ENCODE measurements at places on chromosomes 7 and 10. TPM values are rescaled to one million over a fixed set of nuclear protein-coding genes. Genes with fewer than 3 reads are reported as not detected.
A peak's percentile ranks its signal among the peaks of the same experiment; 100 is the strongest.

The MBL2 gene
- not detected for total RNA-seq

The HOXA9 gene
- 8.7 TPM for total RNA-seq

The RBM28 gene
- total RNA-seq = 24.1 TPM

The CPVL gene
- 0.06 TPM for total RNA-seq

The FOXK1 gene
- 20.5 TPM for total RNA-seq

The GUSB gene
- 45.4 TPM for total RNA-seq

The GPRIN2 gene
- not detected for total RNA-seq

The AKR1C8 gene
- not detected for total RNA-seq

- no peak for DNase-seq
Measured at GRCh38 chr7:132697003-132697402, 120.7 kb upstream of the PLXNA4 start.

GRCh38 chr10:124430077-124430476 lies 11.4 kb upstream of the OAT start:
- DNase-seq = no peak

- DNase-seq = peak; percentile 46
Measured at GRCh38 chr7:151271699-151272355, 23.3 kb upstream of the SMARCD3 start.

DNA sequence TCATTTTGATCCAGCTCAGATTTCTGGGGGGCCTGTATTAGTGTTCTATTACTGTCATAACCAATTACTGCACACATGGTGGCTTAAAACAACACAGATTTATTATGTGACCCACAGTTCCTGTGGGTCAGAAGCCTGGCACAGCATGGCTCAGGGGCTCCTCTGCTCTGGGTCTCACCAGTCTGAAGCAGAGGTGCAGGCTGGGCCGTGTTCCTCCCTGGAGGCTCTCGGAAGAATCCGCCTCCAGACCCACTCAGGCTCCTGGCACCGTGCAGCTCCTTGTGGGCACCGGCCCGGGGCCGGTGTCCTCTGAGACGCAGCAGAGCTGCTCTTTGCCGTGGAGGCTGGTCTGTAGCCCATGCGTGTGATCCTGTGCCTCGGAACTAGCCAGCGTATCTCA lies 61.5 kb downstream of the RAMP3 start:
- DNase-seq = no peak

DNA sequence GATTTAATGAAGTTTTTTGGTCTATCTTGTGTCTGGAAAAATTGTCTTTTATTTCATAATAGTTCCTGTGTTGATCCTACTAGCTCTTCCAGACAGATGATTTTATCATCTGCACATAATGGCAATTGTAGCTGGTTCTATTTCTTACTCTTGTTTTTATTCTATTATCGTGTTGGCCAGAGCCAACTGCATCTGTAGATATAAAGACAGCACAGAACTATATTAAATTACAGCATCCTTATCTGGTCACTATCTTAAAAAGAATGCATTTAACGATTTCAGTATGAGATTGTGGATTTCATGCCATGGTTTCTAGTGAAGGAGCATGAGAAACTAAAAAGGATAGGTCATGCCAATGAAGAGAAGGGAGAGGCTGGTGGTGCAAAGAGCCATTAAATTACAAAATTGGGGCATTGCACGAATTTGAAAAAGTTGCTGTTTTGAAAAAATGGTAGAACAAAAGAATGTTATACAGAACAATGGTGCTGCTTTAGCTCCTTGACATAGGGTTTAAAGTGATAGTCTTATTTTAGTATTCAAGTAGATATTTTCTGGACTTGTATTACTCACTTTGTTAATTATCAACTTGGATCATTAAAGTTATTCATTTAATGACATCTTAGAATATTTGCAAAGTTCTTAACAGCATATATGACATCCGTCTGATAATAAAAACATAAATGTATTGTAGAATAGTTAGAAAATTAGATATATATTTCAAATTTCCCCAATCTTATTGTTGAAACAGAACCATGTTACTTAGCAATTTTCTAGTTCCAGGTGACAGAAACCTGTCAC lies 1250.3 kb downstream of the REEP3 start:
- DNase-seq = no peak

DNA sequence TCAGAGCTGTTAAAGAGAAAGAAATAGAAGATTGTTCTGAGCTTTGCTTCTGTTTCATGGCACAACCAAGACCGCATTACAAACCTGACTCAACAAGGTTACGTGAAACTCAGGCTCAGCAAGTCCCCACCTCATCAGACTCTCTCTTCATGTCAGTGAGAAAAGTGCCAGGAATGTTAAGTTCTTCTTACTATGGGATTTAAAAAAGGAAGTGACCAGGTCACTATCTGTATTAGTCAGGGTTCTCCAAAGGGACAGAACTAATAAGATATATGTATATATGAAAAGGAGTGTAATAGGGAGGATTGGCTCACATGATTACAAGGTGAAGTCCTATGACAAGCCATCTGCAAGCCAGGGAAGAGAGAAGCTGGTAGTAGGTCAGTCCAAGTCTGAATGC lies 25.4 kb upstream of the PAPSS2 start:
- DNase-seq = no peak

GRCh38 chr7:111878785-111879184 lies 316.5 kb upstream of the IMMP2L start:
- no peak for DNase-seq

- peak; percentile 82 for DNase-seq
Measured at GRCh38 chr10:4242561-4243035, 457.6 kb upstream of the KLF6 start.

DNA sequence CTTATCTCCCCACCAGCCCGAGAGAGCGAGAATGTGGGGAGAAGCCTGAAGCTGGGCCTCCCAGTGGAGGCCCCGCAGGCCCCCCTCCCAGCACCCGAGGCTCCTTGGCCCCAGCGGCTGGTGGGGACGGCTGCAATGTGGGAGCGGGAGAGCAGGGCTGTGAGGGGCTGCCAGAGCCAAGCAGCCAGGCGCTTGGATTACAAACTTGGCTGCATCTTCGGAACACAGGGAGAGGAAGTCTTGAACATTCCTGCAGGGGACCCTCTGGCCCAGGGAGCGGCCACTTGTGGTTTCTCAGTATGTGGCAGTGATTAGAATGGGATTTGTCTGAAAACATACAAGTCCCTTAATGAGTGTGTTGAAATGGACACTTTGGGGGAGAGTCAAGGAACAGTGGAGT lies 23.2 kb downstream of the ELN start:
- DNase-seq = no peak

DNA sequence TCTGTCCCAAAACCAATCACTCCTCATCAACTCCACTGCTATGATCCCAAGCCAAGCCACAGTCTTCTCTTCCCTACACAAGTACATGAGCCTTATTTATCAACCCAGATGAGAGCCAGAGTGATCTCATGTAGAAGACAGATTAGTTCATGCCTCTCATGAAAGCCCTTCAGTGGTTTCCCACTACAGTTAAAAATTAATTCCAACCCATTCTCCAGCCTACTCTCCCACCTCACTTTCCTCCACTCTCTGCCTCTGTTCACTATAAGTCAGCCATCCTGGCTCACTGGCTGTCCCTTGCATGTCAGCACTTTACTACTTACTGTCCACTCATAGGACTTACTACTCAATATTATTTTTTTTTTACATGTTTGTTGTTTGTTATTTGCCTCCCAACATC lies 67.3 kb downstream of the CACUL1 start:
- DNase-seq = no peak

GRCh38 chr10:17866346-17866745 lies 57.2 kb downstream of the MRC1 start:
- no peak for DNase-seq

- no peak for DNase-seq
Measured at GRCh38 chr7:137434946-137435345, 91.4 kb upstream of the PTN start.

GRCh38 chr10:113187063-113187777 lies 237.2 kb downstream of the TCF7L2 start:
- no peak for DNase-seq

- DNase-seq = peak; percentile 26
Measured at GRCh38 chr7:140342727-140343514, 55.4 kb downstream of the SLC37A3 start.

DNA sequence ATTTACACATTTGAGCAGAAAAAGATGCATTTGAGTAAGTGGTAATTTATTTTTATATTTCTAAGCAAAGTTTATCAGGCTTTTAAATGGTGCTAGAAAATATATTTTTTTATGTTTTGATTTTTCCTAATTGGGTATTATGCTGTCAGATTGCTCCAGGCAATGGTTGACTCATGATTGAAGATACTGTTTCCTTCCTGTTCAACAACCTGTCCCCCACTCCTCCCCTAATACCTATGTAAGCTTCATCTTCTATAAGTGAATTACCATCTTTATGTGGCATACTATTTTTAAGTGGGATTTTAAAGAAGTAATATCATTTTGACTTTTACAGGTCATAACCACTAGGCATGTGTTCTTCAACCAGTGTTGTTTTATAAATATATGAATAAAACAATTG lies 21.4 kb downstream of the TSPAN13 start:
- DNase-seq = no peak

DNA sequence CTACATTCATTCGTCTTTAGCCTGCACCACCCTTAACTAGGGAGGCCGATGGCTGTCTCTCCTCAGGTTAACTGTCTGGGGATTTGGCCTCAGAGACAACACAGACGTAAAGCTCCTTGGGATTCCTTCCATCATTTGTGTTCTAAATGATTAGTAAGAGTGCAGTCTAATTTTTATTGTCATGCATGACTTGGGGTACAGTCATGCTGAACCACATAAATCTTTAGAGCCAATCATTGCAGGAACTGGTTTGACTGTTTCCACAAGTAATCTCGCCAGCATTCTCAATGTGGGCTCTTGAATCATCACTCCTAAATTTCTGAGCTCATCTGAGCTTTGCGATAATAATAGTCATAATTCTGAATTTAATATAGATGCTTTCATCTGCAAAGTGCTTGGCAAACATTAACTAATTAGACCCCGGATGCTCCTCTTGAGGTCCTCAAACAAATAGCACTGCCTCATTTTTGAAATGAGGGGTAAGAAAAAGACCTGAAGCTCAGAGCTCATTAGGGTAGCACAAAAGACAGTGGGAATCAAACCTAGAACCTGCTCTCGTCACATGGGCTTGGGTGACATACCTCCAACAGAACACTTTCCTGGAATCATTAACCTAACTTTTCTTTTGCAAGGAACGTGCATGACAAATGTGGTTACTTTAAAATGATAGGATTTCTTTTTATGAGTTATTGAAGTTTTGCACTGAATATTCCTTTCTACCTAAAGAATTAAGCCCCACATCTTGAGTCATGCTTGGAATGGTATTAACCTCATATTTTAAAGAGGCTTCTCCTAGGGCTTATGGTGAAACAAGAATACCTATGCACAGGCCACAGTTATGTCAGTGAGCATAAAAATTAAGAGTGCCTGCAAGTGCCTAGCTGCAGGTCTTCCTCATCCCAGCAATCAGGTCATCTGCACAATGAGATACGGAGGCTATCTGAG lies 118.9 kb upstream of the NRP1 start:
- peak; percentile 75 for DNase-seq

DNA sequence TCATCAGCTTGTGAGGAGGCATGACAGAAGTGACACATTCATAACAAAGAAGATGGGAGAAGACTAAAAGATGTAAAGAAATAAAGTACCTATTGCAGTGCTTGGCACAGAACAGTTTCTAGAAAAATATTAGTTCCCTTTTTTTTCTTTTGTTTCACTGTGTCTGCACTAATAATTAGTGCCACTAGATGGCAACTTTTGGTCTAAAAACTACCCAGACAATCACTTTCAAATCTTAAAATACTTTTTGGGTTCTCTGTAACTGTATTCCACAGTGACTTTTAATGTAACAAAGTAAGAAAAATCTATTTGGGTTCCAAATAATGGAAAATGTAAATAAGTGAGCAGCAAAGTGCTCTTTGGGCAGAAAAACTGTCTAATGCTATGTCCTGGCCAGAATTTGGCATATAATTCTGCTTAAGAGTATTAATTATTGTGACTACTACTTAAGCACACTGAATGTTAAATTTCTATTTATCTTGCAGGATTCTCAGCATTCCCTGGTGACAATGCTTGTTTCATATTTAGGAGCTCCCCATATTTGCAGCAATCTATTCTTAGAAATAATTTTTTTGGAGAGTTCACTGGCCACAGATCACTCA lies 134.8 kb upstream of the KIF5B start:
- peak; percentile 45 for DNase-seq

GRCh38 chr10:7804741-7805140 lies 13.6 kb upstream of the TAF3 start:
- no peak for DNase-seq

DNA sequence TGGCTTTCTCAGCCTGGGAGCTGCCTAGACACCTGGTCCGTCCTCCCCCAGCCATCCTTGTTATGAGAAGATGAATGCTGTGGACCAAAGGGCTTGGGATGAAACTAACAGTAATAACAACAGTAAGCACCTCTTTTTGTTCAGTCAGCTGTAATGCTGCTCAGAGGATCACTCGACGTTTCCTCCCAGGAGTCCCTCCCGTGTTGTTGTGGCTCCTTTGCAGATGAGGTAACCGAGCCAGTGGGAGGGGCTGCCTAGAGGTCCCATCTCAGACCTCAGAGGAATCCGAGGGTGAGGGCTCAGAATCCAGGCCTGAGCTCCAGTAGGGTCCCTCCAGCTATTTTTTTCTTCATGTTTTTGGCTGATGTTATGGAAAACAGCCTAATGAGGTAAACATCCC lies 145.1 kb downstream of the TMEM178B start:
- no peak for DNase-seq

GRCh38 chr7:5421714-5422395 lies 1.8 kb downstream of the TNRC18 start:
- peak; percentile 87 for DNase-seq

- peak; percentile 44 for DNase-seq
Measured at GRCh38 chr10:95655571-95656290, 780 bp downstream of the ALDH18A1 start.

DNA sequence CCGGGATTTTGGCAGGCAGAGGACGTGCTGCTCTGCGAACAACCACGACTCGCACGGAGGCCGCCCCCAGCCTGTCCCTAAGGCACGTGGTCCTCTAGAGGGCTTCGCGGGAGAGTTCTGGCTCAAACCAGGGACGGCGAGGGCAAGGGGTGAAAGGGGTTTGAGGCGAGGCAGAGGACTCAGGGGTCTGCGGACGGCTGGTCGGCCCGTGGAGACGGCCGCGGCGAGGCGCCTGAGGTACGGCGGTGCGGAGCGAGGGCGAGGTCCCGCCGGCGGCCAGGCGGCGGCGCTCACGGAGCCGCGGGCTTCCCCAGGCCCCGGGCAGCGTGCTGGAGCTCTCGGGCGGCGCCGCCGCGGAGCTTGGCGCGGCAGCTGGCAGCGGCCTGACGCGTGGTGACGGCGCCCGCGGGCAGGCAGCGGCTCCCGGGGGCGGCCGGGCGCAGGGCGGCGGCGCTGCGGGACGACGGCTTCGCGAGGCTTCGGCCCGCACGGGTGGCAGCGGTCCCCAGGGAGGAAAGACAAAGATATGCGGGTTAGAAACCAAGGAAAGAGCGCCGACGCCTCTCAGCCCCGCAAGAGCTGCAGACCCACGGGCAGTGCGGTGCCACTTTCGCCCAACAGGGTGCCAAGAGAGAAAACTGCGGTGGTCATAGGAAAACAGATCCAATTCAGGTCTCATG lies 44.8 kb downstream of the ZNF800 start:
- no peak for DNase-seq
